Effector CD8-positive, alpha-beta T cell (primary cell): ENCODE measurements at places on chromosomes 5 and 9.

DNA sequence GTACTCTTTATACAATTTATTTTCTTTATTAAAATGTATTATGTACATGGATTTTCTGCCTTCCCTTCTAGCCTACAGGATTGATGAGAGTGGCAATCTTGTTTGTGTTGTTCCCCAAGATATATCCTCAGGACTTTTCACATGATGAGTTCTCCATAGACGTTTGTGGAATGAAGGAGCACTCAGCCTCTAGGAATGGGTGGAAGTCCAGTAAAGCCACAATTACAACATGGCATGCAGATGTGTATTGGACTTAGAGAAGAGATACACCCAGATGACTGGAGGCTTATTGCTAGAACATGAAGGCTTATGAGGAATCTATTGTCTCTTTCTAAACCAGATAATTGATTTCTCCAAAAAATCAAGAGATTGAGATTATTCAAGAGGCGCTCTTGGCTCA is 8.2 kb upstream of the DOCK2 start:
- no peak for DNase-seq

GRCh38 chr9:13688223-13688989 is 408.9 kb upstream of the MPDZ start:
- no peak for DNase-seq

GRCh38 chr5:175728316-175728715 is 70.4 kb downstream of the HRH2 start:
- DNase-seq: no peak

DNA sequence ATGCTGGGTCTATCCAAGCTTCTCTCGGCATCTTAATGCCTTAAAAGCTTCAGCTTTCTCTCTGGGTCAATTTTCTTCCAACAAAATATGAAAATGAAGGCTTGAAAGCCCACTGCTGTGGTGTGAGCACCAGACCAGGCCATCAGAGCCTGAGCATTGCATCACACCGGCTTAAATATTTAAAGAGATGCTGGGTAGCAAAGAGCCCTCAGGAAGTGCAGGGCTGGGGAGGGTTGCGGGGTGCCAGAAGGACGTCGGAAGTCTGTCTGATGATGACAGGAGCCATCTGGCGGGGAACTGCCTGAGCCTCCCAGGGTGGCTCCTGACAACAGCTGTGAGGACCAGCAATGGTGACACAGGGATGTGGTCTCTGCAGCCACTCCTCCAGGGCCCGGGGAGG is 185.5 kb downstream of the OLFM1 start:
- DNase-seq: no peak

DNA sequence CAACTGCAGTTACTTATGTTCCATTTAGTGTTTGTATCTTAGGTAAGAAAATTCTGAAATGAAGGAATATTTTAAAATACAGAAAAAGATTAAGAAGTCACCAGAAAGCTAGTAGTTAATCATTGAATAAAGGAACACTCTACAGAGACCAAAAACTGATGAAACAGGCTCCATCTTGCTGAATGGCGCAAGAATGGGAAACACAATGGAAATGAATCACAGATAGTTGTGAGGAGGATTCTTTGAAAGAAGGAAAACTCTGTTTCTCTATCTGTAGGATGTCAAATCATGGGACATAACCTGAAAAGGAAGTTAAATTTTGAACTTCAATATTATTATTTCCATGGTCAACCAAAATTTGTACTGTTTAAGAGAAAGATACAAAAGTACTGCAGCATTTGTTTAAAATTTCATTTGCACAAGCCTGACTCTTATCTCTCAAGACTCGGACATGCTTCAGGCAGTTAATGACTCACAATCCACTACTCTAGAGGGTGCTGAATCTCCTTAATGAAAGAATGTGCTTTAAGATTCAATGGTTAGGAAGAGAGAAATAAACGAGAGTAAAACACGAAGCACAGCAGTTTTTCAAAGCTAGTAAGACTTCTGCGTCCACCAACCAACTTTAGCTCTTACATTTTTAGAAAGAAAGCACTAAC is 1064.4 kb upstream of the DMAC1 start:
- DNase-seq: no peak

DNA sequence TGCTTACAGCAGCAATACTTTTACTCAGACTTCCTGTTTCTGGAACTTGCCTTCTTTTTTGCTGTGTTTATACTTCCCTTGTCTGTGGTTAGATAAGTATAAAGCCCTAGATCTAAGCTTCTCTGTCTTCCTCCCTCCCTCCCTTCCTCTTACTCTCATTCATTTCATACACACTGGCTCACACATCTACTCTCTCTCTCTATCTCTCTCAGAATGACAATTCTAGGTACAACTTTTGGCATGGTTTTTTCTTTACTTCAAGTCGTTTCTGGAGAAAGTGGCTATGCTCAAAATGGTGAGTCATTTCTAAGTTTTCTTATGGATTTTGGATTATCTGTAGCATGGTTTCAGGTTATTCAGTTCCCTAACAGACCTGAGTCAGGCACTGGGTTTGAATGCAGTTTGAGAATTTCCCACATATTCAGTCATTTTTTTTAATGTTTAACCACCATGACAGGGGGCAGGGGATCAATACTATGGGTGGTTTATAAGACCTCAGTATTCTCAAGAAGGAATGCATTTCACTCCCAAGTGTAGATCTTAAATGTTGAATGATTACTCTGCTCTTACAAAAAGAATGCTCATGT is at the start of gene IL7R:
TSS of gene IL7R (plus strand) at position 127 of the 587 bp plus-strand sequence. CDS start at position 214, 87 bp downstream.
- no peak for DNase-seq

GRCh38 chr9:83061990-83062650 is 822 bp downstream of the RASEF start:
- DNase-seq: no peak

DNA sequence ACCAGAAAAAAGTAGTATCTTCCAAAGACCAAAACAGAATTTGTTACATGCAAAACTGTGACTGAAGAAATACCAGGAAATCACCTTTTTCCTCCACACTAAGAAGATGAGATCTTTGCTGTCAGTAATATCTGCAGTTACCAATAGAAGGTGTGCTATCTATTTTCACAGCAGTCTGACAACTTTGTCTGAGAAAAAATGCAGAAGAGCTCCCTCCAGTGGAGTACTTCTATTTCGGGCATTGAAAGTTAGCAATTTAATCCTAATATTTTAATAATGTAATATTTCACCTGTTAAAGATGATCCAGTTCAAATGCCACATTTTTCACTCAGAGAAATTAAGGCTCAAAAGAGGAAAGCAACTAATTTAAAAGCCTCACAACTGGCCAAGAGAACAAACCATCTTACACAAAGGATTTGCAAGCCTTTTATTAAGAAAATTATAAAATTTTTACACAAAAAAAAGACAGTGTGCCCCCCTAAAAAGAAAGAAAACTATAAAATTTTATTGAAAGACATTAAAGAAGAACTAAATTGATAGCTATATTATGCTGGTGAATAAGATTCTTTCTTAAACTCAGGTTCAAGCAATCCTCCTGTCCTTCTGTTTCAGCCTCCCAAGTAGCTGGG is 50.6 kb downstream of the DEPDC1B start:
- no peak for DNase-seq

DNA sequence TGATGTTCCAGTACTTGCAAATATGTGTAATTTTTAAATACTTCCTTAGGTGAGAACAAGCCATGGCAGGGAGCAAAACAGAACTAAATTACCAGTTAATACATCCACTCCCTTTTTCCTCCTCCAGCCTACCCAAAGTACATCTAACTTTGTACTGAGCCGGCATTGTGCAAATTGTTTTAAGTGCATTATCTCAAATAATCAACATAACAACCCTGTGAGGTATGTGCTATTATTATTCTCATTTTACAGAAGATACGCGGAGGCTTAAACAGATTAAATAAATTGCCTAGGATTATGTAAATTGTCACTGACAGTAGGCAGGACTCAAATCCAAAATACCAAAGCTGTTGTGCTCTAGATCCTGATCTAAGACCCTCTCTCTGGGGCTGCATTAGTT is 55.5 kb upstream of the KLF4 start:
- no peak for DNase-seq

DNA sequence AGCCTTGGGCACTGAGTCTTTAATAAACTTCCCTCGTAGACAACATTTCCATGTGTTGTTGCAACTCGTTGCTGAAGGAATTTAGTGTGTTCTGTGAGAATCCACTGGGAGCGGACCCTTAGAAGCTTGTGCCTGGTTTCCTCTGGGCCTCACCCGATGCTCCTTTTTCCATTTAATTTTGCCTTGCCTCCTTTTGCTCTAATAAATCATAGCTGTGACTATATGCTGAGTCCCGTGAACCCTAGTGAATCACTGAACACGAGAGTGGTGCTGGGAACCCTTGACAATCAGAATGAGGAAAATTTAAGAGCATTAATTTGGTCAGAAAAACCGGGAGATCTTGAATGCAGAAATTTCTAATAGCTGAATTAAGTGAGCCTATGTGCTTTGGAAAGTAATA is 291.1 kb upstream of the ZNF608 start:
- no peak for DNase-seq

DNA sequence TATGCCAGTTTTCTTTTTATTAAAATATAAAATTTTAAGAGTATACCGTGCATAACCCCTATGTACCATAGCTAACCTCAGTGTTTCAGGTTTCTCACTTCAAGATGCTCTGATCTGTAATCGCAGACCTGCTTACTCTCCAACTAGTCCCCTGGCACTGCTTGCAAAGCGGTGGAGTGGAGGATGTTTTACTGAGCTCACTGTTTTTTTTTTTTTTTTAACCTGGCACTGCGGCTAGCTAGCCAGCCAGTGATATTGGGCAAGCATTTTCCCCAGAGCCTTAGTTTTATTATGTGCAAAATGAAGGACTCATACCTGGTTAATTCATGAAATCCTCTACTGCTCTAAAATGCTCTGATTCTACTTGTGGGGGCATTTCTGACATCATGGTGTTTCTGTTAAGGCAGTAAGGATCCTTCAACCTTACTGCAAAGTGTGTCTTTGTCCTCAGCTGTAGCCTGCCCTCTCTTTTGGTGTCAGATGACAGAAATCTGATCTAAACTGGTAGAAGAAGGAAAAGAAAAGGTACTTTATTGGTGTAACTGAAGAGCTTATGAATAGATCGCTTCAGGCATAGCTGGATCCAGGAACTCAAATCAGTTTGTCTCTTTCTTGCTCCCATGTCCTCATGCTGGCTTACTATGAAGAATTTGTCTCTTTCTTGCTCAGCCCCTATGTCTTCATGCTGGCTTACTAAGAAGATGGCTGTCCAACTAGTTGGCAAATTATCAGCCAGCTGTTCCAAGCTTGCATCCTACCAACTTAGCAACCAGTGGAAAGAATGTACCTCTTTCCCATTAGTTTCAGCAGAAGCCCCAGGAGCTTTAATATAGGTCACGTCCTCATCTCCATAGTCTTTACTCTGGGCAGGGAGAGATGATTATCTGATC is 59.8 kb downstream of the DOCK2 start:
- DNase-seq: no peak

- DNase-seq: no peak
Observed at GRCh38 chr5:5756762-5757161, 334.3 kb downstream of the ICE1 start.

GRCh38 chr9:95809686-95810085 is 65.8 kb upstream of the ERCC6L2 start:
- no peak for DNase-seq

- DNase-seq: no peak
Observed at GRCh38 chr9:79742110-79742721, 170.5 kb downstream of the TLE4 start.

DNA sequence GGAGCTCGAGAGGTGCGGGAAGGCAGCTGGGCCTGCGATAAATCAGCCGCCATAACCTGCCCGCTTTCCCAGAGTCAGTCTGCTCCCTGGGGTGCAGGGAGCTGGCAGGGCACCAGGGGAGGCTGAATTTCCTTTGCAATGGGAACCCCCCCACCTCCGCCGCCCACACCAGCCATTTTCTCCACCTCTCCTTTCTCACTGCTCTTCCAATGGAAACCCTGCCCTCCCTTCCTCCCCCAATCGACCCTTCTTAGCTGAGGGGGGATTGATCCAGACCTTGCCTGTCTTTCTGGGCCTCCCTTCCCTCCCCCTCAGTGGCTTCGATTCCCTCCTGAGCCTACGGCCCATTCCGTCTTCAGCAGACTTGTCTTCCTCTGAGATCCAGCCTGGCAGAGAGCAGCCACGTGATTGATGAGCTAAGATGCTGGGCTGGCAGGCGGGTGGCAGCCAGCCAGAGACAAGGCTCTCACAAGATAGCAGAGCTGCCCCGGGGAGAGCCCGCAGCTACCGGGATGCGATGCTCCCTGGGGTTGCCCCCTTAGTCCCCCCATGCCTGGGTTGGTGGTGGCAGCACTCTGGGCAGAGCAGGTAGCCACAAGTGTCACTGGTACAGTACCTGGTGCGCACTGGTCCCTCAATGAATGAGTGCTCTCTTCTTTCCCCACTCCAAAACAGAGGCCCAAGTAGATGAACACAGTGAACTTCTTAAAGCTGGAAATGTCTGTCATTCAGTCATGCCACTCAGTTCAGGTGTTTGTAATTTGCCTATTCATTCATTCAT is 53.7 kb upstream of the FABP6 start:
- DNase-seq: no peak

DNA sequence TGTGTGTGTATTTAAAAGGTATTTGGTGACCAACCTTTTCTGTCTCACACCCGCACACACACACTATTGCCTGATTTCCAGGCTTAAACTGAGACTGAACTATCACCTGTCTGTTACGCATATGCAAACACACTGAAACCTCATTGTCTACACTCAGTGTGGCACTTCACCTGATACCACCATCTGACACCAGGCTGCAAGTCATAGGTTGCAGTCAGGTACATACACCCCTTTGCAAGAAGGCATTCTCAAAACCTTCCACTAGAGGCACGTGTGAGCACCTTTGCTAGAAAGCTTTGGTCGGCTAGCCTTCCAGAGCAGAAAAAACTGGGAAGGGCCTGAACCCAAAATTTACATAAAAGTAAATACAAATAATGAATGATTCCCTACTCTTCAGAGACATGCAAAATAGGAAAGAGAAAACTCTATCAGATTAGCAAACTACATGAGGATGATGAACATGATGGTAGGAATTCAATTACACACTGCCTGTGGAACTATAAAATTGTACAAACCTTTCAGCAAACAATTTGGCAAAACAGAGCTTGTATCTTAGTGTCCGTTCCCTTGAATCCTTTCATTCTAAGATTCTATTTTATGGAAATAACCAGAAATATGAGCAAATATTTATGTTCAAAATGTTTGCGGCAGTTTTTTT is 5.9 kb upstream of the FOXD1 start:
- DNase-seq: peak; percentile 16

DNA sequence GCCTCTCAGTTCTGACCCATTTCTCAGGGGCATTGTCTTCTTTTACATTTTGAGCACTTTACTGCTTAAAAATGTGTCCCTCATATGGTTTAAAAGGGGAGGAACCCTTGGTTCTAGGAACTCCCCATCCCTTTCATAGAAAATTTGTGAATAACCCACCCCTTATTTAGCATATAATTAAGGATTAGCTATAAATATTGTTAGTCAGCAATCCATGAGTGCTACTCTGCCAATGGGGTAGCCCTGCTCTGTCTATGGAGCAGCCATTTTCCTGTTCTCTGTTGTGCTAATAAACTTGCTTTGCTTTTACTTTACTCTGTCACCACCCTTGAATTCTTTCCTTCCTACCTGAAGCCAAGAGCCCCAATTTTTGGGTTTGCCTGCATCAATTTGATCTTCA is 12.3 kb upstream of the NNT start:
- DNase-seq: no peak
